ENCODE measurements at places on chromosomes 13 and 19. TPM values are rescaled to one million over a fixed set of nuclear protein-coding genes. Genes with fewer than 3 reads are reported as not detected.

EPSTI1 gene
- total RNA-seq = 3.2 TPM

VAV1 gene
- not detected for total RNA-seq

LTBP4 gene
- total RNA-seq = 63.6 TPM

LILRB1 gene
- not detected for total RNA-seq

BSPH1 gene
- not detected for total RNA-seq

Data from myometrial cell (primary cell).